Hematopoietic multipotent progenitor cell treated with erythropoietin and hydrocortisone succinate and interleukin-3 and kit ligand, for 6 days (in vitro differentiated cells): ENCODE measurements at places on chromosomes 5 and 9.
A peak's percentile ranks its signal among the peaks of the same experiment; 100 is the strongest.

- peak; percentile 32 for DNase-seq
Measured at GRCh38 chr5:111830333-111830732, 73.3 kb upstream of the NREP start.

DNA sequence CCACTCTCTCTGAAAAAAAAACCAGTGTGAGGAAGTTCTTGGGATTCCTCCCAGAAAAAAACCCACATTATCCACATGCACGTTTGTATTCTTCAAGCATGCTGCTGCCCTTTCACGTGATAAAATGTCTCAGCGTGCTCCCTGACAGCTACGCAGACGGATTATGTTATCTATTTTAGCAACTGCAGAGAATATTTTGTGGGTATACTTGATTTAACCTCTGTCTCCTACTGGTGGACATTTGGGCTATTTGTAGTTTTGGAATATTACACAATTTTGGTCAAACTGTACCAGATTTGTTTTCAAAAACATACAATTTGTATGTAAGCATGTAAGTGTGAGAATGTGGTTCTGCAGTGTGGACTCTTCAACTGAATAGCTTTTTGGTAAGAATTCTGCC, 10.7 kb downstream of the PRRC2B start:
- DNase-seq: peak; percentile 72

DNA sequence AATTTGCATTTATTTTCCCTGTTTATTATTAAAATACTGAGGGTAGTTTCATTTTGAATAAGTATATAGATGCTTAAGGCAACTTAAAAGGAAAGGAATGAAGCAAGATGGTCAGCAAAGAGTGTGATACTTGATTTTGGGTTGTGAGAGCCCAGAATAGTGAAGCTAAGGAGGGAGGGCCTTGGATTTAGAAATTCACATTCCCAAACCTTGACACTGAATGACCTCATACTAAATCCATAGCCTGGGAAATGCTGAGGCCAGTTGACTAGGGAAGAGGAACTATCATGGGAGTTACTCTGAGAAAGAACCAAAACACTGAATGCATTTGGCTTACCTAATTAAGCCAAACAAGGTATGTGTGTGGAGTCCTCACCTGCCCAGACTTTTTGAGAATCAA, 292.5 kb downstream of the SPATA31D1 start:
- DNase-seq: no peak

DNA sequence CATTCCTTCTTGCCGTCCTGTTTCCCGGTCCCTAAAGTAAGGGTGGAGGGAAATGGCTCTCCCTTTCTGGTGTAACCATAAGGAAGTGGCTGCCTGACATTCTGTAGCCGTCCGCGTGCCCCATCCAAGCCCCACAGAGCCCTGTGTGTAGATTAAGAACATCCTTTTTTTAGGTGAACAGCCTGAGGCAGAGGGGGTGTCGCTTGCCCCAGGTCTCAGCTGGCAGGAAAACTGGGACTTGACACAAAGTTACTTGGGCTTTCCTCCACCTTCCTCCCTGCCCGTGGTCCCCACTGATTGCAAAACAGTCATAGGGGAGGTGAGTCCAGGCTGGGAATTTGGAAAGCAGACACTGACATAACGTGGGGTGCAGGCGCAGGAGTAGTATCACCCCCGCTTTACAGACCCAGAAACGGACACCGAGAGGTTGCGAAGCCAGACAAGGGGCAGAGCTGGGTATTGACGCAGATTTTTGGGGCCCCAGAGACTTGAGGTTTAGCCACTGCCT, 22.8 kb downstream of the C9orf50 start:
- DNase-seq: no peak

DNA sequence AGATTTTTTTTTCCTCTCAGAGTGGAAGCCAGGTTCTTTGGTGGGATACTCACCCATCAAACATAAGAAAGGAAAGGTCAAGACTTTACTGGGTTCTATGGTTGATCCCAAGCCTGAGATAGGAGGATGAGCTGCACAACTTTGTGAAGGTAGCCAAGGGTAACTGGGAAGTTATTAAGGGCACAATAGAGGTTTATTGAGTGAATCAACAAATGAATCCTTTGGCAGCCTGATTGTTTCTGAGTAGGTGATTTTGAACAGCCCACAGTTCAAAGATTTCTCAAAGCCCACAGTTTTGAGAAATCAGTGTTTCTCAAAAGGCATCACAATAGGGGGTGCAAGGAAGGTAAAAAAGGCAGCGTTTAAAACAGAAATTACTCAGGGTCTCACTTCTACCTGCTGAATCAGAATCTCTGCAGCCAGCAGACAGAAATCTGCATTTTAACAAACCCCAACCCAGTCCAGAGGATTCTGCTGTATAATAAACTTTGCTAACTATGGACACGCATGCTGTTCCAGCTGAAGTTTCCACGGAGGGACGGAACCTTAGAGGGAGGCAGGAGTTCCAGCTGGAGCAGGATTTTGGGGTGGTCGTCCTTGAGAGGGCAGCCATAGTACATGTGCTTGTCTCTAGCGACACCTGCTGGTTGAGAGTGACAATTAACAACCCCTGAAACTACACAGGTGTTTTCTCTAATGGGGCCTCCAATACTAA, 32.7 kb upstream of the FSD1L start:
- peak; percentile 85 for DNase-seq
